Iris pigment epithelial cell (primary cell): ENCODE measurements at places on chromosomes 1 and 21.

GRCh38 chr1:31108861-31109260, 43.3 kb upstream of the PUM1 start:
- no peak for DNase-seq

GRCh38 chr1:153775458-153776327, 486 bp downstream of the SLC27A3 start:
- peak; percentile 57 for DNase-seq

DNA sequence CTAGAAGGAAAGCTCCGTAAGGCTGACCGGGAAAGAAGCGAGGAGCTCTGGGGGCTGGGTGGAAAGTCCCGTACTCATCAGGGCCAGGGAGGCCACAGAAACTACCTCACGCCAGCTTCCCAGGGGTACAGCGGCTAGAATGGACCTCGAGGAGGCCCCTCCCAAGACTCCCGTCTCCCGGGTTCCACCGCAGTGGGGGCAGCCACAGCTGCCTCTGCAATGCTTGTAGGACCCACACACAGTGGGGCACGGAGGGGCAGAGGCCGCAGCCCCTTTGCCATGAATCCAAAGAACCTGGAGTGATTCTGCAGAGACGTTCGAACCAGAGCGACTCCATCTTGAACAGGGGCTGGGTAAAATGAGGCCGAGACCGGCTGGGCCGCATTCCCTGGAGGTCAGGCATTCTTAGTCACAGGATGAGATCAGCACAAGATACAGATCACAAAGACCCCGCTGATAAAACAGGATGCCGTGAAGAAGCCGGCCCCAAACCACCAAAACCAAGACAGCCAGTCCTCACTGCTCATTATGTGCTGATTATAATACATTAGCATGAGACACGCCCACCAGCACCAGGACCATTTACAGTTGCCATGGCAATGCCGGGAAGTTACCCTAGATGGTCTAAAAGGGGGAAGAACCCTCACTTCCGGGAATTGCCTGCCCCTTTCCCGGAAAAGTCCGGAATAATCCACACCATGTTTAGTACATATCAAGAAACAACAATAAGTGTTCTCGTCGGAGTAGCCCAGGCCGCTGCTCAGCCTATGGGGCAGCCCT, 1.6 kb upstream of the ANKRD65 start:
- peak; percentile 29 for DNase-seq

GRCh38 chr1:70805641-70806040, 242.0 kb downstream of the PTGER3 start:
- DNase-seq: no peak

GRCh38 chr1:53410100-53410541, 49.1 kb upstream of the DMRTB1 start:
- DNase-seq: peak; percentile 50

GRCh38 chr1:207578796-207579435, 66.0 kb upstream of the CR1L start:
- DNase-seq: no peak

DNA sequence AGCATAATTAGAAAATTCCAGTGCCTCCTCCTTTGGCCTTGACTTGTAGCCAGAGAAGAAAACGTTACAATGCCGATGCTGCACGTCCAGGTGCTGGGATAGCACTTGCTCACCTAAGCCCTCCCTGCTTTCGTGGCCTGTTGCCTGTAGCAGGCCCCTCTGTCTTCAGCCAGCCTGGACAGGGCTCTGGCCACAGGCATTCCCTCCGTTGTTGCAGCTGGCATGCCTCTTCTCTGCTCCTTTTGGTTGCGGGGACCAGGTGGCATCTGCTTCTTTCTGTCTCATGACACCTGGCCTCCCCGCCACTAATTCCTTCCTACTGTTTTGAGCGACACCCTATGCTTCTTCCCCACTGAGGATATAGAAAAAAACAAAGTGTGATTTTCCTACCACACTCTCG, 54.6 kb upstream of the MORC3 start:
- DNase-seq: no peak

GRCh38 chr21:37273440-37273839, 6.3 kb upstream of the VPS26C start:
- DNase-seq: no peak

- DNase-seq: no peak
These were observed 75.2 kb upstream of the KCNA3 start for GRCh38 chr1:110749960-110750359.

- DNase-seq: no peak
These were observed 63.5 kb downstream of the CRB1 start for GRCh38 chr1:197331565-197331964.

GRCh38 chr1:68057564-68057963, 7.1 kb upstream of the DIRAS3 start:
- no peak for DNase-seq

DNA sequence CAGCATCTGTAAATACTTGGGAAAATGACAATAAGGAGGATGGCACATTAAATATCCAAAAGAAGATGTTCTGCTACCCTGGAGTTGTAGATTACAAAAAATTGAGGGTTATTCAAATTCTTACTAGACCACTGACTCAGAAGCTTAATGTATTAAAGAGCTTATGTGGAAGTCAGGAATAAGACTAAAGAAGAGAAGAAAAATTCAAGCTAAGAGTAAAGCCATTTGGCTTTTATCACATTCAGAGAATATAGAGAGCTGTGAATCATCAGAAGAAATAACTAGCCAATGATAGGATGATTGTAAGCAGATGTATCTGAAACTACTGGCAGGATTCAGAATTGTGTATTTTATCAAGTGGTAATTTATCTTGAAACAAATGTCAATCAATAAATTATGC, 237.0 kb downstream of the TBX15 start:
- no peak for DNase-seq

GRCh38 chr1:8120693-8121260, 94.7 kb upstream of the ERRFI1 start:
- peak; percentile 76 for DNase-seq

DNA sequence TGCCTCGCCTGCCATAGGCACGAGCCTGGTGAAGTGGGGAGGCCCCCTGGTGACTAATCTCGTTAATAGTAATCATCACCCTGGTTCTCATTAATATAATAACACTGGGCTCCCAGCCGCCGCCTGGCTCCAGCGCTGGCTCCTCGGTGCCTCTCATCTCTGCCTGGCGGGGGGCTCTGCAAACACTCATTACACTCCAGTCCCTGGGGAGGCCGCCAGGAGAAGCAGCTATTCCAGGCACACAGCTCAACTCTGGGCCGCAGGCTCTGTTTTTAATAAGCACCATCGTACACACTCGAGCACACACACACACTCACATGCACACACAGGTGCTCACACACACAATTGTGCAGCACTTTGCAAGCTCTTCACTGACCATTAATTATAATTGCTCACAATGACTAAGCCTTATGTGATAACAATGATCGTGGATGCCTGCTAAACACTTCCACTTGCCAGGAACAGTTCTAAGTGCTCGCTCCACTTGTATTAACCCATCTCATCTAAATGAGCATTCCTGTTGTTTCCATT, 52.2 kb downstream of the SDC3 start:
- DNase-seq: no peak

DNA sequence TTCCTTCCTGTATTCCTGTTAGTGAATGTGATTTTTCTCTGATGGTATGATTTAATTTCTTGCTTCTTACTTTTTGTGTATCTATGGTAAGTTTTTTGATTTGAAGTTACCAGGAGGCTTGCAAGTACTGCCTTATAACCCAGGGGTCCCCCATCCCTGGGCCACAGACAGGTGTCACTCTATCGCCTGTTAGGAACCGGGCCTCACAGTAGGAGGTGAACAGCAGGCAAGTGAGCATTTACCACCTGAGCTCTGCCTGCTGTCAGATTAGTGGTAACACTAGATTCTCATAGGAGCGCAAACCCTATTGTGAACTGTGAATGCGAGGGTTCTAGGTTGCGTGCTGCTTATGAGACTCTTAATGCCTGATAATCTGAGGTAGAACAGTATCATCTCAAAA, 143.3 kb downstream of the RPS6KC1 start:
- no peak for DNase-seq

- peak; percentile 36 for DNase-seq
These were observed 381.1 kb upstream of the PKN2 start for GRCh38 chr1:88302843-88303486.

GRCh38 chr1:63326106-63326472, 3.7 kb downstream of the FOXD3 start:
- no peak for DNase-seq

DNA sequence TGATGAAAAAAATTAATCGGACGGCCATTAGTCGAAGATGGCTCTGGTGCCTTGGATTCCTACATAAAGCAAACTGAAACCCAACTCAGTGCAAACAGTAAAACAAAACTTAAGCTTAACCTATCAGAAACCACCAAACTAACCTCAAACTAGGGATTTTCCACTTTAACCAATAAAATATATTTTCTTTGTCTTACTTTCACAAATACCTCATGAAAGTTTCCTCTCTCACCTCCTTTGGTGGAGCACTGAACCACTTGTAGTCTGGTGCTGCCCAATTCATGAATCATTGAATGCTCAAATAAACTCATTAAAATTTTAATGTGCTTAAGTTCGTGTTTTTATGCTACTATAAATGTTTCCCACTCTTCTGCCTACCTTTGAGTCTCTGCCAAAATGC, 7.0 kb downstream of the ADORA3 start:
- no peak for DNase-seq

DNA sequence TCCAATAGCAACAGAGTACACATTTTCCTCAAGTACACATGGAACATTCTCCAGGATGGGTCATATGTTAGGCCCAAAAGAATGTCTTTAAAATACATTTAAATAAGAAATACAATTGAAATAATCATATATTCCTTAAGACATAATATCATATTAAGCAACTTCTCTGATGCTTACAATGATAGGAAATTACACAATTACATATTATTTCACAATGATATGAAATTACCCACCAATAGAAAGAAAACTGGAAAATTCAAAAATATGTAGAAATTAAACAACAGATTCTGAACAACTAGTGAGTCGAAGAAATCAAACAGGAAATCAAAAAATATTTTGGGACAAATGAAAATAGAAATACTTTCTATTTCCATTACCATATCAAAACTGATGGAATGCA, 45.6 kb downstream of the FLVCR1 start:
- peak; percentile 12 for DNase-seq

- no peak for DNase-seq
These were observed 1.8 kb upstream of the IL10 start for GRCh38 chr1:206774093-206774492.

- no peak for DNase-seq
These were observed 194.7 kb downstream of the DISC1 start for GRCh38 chr1:231821281-231821680.

- DNase-seq: no peak
These were observed 553 bp upstream of the STMN1 start for GRCh38 chr1:25906644-25907300.

- no peak for DNase-seq
These were observed 134.9 kb upstream of the MAP1LC3C start for GRCh38 chr1:242133796-242134195.

DNA sequence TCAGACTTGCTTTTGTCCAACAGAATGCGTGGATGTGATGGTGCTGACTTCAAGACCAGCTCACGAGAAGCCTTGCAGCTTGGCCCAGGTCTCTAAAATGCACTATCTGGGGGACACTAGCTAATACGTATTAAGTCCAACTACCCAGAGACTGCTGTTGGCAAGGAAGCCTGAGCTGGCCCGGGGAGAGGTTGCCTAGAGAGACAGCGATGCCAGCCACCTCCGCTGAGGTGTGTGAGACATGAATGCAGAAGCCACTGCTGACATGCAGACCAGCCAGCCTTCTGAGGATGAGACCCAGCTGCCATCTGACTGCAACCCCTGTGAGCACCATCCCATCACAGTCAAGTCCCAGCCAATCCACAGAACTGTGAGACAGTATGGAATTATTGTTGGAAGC, 32.5 kb downstream of the THAP3 start:
- no peak for DNase-seq

- no peak for DNase-seq
These were observed 52.6 kb downstream of the BRINP2 start for GRCh38 chr1:177223359-177223758.

DNA sequence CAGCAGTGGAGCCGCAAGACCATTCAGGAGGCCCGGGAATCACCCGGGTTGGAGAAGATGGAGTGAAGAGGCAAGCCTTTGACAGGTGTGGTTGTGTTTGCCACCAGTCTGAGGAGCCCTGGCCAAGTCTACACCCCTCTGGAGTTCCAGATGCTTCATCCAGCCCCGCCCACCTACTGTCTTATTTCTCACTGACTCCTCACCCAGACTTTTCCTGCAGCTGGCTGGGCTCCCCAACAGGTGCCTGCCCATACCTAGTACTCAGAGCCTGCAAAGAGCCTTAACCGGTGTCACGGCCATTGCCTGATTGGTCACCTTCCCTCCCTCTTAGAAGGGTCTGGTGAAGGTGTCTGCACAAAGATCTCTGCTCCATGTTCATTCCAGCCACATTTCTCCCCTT, 16.0 kb downstream of the SLC9A1 start:
- no peak for DNase-seq

DNA sequence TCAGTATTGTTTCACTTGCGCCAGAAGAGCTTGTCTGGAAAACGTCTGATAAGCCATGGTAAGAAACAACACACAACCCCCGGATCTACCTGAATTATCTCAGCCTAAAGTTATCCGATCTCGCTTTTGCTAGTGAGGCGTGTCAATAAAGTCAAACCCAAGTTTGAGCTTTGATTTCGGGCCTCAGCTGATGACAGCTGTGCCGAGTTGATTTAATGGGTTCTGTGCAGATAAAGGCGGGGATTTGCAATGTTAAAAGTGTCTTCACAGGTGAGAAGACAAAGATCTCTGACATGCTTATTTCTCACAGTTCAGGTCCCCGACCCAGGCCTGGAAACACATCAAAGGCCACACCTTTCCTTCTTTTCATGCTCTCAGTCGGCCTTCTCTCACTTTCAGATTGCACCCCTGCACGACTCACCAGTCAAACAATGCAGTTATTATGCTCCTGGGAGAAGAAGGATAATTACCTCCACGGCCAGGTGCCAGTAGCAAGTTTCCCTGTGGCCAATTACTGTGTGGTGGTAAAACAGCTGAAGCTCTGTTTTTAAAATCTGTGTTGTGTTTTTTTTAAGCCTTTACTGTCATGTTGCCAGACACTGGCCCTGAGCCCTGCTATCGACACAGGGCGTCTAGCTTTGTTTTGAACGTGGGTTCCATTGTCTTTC, 245.3 kb upstream of the RUNX1 start:
- DNase-seq: no peak

GRCh38 chr1:238648751-238649150, 737.6 kb upstream of the CHRM3 start:
- no peak for DNase-seq

GRCh38 chr1:36085126-36085525, 1.2 kb downstream of the TEKT2 start:
- DNase-seq: no peak

DNA sequence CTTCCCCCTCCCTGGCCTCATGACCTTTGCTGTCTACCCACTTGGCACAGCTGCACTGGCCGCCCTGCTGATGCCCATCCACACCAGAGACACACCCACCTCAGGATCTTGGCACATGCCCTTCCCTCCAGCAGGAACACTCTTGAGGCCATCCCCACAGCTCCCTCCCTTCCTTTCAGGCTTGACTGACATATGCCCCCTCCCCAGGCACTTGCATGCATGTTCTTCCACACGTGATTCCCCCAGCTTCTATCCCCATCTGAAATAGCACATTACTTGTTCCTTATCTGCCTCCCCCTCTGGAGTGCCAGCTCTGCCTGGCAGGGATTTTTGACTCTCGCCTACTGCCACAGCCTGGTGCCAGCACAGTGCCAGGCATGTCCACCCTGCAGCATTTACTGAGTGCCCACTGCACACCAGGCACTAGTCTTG, 98.5 kb upstream of the SLC25A33 start:
- DNase-seq: no peak

- DNase-seq: no peak
These were observed 8.5 kb upstream of the GNB1 start for GRCh38 chr1:1899266-1899966.
